ENCODE measurements at places on chromosomes 13 and 19. TPM values are rescaled to one million over a fixed set of nuclear protein-coding genes. Genes with fewer than 3 reads are reported as not detected.

Gene SEMA6B
- 2.7 TPM for polyA plus RNA-seq

Gene C19orf81
- 2.5 TPM for polyA plus RNA-seq

Gene APOE
- 362 TPM for polyA plus RNA-seq

Gene KRTDAP
- 0.47 TPM for polyA plus RNA-seq

Gene ENOX1
- polyA plus RNA-seq = 11.9 TPM

Gene DNAAF3
- polyA plus RNA-seq = 5.4 TPM

Gene ZNF534
- 0.62 TPM for polyA plus RNA-seq

- no peak for DNase-seq
Measured at GRCh38 chr19:16379521-16380313, 55.1 kb downstream of the KLF2 start.

DNA sequence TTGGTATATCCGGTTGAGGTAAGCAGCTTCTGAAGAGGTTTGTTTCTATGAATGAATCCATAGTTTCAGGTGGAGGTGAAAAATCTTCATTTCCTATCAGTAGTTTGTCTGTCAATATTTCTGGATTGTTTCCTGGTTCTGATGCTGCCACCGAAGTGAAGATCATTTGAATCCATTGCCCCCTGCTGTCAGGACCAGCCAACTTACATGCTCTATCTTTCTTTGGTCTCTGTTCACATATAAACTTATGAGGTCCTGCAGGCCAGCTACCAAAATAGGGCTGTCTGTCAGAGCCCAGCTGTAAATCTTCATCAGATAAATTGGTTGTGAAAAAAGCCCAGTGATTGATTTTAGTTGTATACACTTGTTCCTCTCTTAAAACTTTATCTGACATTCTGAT is 15.2 kb upstream of the N4BP2L1 start:
- no peak for DNase-seq

GRCh38 chr13:80571346-80572307 is 230.7 kb upstream of the SPRY2 start:
- no peak for DNase-seq

DNA sequence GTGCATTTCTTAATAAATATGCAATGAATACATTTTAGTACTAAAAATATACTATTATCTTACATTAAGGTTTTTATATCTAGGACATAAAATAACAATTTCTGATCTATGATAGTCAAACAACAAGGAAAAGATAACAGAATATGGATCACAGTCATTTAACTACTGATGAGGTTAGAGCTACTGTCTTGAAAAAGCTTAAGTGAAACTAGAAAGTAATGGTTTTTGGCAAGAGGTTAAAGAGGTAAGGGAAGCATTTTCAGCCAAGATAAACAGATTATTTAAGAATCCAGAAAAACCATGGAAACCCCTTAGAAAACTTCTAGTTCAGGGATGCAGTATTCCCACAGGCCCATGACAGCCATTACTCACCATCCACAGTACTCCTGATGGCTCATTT is 787.4 kb downstream of the DACH1 start:
- DNase-seq = no peak

DNA sequence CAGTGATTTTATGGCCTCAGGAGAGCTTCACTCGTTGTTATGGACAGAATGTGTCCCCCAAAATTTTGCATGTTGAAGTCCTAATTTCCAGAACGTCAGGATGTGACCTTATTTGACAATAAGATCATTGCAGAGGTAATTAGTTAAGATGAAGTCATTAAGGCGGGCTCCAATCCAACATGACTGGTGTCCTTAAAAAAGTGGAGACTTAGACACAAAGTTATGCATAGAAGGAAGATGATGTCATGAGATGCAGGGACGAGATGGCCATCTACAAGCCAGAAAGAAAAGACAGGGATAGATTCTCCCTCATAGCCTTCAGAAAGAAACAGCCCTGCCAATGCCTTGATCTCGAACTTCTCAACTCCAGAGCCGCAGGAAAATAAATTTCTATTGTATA is 25.8 kb upstream of the SPATA13 start:
- no peak for DNase-seq

DNA sequence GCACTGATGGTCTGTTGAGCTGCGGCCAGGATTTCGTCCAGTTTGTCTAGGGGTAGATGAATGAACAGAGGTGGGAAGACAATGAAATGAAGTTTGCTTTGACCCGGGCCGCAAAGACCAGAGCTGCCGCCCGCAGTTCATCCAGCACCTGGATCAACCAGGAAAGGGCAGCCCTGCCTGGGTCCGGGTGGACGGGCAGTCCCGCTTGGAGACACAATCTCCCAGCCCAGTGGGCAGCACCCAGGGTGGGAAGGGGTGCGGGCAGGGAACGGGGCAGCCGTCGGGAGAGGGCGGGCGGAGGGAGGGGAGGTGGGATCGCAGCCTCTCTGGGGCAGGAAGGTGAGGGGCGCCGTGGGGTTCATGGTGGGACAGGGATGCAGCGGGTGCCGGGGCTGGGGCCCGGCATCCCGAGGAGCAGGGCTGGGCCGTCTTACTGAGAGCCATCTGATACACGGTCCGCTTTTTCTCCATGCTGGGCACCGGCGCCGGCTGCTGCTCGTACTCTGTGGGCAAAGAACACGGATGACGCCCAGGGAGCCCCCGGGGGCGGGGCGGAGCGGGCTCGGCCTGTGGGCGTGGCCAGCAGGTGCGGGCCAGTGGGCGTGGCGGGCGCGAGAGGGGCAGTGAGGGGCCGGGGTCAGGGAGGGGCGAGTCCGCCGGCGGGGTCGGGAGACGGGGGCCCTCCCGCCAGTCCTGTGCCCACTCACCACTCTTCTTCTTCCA is 33.1 kb downstream of the SHANK1 start:
- DNase-seq = no peak

DNA sequence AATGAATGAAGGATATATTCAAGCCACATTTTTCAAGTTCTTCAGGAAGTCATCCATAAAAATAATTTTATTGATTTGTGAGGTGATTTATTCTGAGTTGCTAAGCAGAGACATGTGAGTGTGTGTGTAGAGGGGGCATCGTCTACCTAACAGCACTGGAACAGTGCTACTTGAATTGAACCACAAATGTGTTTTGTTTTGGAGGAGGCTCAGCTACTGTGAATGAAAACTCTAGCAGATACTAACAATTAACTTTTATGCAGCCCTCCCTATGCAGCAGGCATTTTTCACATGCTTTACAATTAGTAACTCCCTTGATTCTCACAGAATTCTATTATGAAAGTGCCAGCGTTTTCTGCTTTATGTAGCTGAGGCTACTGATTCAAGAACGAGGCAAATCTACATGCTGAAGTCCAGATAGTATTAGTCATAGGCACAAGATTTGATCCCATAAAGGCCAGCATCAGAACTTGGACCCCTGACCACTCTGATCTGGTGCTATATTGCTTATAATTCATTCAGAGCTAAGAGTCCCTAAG is 103.7 kb downstream of the MYO16 start:
- no peak for DNase-seq

DNA sequence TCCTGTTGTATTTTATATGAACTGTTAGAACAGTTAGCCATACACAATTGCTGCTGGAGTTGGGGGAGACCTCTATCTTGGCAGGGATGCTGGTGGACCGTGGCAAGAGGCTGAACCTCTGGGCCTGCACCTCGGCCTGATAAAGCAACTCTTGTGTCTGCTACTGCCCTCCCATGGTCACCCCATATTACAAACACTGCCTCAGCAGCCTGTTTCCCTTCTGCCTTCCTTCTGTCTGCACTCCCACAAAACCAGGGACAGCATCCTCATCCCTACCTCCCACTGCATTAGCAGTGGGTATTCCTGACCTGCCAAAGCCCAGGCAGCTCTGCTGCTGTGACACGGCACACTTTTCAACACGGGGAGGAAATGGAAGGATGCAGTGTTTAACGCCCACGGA is 456.4 kb downstream of the FGF14 start:
- no peak for DNase-seq

DNA sequence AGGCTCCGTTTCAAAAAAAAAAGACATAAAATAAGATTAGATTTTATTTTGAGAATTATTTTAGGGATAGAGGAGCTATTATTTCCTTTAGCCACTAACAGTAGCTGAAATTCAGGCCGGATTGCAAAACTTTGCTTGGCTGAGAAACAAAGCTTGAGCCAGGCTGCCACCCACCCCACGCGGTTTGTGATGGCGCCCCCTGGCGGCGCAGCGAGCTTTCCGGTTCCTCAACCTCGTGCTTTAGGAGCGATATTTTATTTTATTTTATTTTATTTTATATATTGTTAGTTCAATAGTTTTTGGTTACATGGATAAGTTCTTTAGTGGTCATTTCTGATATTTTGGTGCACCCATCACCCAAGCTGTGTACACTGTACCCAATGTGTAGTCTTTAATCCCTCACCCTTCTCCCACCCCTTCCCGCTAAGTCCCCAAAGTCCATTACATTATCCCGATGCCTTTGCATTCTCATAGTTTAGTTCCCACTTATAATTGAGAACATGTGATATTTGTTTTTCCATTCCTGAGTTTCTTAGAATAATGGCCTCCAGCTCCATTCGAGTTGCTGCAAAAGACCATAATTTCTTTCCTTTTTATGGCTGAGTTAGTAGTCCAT is 19.8 kb upstream of the CEACAM4 start:
- no peak for DNase-seq

GRCh38 chr13:110841846-110842245 is 73.0 kb downstream of the ANKRD10 start:
- no peak for DNase-seq
